ENCODE measurements at places on chromosomes 2 and 18.

DNA sequence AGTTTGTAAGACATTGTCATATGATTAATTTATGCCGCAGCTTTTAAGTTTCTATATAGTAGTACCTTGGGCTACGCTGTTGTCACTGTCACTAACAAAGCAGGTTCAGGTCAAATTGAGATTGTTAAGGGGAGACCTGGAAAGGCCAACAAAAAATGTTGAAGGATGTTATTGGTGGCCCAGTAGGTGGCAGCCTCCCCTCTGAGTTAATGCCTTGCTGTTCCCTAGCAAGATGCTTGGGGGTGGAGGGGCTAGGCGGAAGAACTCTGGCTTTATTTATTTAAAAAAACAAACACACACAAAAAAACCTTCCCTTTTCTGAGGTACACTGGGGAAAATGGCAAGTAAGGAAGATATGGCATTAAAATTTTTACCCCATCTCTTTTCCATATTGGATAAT, 128.3 kb upstream of the ATP5MC3 start:
- peak; percentile 5 for DNase-seq

GRCh38 chr2:178163395-178163794, 30.9 kb upstream of the OSBPL6 start:
- DNase-seq = no peak

DNA sequence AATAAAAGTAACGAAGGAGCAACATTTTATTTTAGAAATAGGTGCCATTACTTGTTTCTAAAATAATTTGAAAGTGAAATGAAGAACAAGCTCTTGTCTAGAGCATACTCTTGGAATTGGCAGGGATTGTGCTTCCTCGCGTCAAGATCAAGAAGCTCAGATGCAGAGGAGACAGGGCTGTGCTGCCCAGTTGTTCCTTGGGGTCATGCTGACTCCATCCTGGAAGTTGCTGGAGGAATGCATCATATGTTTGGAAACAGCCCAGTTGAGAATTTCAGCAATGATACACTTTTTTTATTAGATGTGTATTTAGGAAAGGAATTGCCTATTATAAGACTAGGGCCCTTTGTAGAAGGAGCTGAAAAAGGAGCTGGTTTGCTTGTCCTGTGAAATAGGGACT, 17.2 kb downstream of the LTBP1 start:
- DNase-seq = peak; percentile 25

DNA sequence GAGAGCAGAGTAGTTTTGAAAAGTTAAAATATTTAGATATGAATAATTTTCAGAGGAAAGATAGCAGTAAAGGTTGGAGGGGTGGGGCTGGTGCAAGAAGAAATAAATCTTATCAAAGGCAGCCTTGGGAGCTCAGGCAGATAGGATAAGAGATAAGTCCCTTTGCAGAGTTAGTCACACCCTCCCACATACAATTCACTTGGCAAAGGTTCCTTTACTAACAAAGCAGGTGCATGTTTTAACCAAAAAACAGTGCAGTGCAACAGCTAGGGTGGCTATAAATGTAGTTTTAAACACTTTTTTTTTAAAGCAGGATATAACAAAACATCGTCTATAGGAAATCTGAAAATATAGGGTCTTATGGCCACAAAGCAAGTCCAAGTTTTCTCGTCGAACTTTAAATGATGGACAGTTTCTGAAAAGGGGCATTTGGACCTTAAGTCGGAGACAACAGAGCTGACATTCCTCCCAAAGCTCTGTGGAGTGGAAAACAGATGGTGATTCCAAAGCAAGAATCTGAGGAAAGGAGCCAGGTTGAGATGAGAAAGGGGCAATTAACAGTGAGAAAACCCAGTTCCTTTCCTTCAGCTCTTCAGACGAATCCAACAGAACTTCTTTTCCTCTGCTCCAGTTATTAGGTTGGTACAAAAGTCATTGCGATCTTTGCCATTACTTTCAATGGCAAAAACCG, 53.0 kb downstream of the EPHA4 start:
- no peak for DNase-seq

- no peak for DNase-seq
Observed at GRCh38 chr2:192887337-192887736, 692.6 kb upstream of the TMEFF2 start.

DNA sequence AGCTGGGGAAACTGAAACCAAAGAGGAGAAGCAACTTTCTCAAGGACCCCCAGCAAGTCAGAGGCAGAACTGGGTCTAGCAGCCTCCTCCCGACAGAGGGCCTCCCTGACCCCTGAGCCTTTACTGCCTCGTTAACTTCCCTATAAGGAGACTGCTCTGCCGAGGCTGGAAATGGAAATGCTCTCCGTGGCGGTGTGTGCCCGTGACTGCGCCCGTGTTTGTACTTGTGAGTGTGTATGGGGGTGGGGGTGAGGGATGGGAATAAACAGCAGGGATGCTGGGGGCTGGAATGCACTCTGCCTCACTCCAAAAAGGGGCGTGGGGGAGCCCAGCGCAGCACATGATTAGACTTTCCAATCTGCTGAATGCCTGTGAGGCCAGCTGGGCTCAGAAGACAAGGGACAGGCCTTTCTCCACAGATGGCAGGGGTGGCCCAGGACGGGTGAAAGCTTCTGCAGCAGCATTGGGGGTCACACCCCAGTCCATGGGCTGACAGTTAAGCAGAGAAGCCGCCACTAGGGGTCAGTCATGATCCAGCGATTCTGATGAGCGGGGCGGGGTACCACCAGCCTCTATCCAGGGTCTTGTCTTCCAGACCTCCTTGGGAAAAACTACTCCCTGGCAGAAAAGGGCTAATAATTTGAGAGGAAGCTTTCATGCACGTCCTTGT, 26.8 kb downstream of the MPHOSPH10 start:
- DNase-seq = peak; percentile 13

GRCh38 chr2:100820523-100821254, 750 bp downstream of the NPAS2 start:
- DNase-seq = no peak

DNA sequence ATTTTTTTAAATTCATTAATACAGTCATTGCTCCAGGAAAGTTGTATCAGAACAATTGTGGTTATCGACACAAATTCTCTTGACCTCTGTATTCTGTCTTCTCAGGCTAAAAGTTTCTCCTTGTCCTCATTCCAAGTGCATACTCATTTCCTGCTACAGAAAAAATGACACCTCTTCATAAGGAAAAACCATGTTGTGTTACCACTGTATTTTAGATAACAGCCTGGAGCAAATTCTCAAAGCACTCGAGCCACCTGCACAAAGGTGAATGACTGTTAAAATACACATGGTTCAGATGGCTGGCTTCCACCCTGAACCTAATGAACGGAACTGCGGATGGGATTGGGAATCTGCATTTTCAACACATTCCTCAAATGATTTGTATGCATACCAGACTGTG, 586.5 kb downstream of the EPHA4 start:
- no peak for DNase-seq

DNA sequence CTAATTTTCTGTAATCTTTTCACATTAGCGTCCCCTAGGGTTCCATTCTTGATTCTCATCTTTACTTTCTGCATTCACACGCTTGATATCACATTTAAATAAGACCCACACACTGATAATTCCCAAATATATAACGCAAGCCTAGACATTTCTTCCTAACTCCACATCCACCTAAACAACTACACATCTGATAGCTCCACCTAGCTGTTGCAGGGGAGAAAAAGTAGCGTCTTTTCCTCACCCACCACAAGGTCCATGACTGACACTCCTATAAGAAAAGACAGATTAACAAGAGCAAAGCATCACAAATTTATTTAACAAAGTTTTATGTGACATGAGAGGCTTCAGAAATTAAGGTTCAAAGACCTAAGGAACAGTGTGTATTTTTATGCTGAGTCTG, 862.2 kb upstream of the DDX18 start:
- no peak for DNase-seq
